Chondrocyte (in vitro differentiated cells): ENCODE measurements at places on chromosomes 12 and 14. TPM values are rescaled to one million over a fixed set of nuclear protein-coding genes. Genes with fewer than 3 reads are reported as not detected.

The HELB gene
- total RNA-seq = 1.5 to 2.9 TPM (median 2.3 TPM) in 3 replicates

- DNase-seq = no peak
- H3K4me3 ChIP-seq = no peak overlapping the region
- no peak overlapping the region for H3K27ac ChIP-seq
These were observed 43.9 kb upstream of the NUDT4 start for GRCh38 chr12:93333828-93334227.

The PROX2 gene
- not detected in 3 replicates for total RNA-seq

DNA sequence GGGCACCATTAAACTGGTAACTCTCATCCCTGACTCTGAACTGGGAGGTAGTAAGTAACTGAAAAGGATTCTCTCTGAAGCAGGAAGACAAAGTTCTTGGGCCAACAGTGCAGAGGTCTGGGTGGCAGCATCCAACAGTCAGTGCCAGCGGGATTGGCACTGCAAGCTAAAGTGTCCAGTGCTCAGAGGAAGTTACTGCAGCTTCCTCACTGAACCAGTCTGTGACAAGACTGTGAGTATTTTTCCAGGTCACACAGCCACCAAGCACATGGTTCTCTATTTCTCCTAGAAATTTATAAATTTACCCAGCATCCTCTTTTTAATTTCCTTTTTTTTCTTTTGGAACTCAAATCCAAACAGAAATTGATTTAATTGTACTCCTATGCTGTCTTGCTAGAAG, 81.6 kb upstream of the FAR2 start:
- no peaks in the 10 kb centered on the region for H3K27me3 ChIP-seq
- no peaks in the 10 kb centered on the region for H3K36me3 ChIP-seq
- no peak for DNase-seq
- no peak overlapping the region for H3K4me3 ChIP-seq
- no peak overlapping the region for H3K27ac ChIP-seq

GRCh38 chr14:81344481-81345160, 55.5 kb downstream of the STON2 start:
- no peak overlapping the region for H3K4me3 ChIP-seq
- no peaks in the 10 kb centered on the region for H3K4me1 ChIP-seq
- no peaks in the 10 kb centered on the region for H3K27me3 ChIP-seq
- H3K36me3 ChIP-seq = no peaks in the 10 kb centered on the region
- DNase-seq = no peak

The MANSC1 gene
- 9.3 to 14.3 TPM (median 12.0 TPM) in 3 replicates for total RNA-seq

GRCh38 chr14:105093431-105094192, 28.4 kb upstream of the GPR132 start:
- DNase-seq = peak; percentile 92
- peaks cover 42% of the 10 kb centered on the region for H3K4me1 ChIP-seq
- H3K4me3 ChIP-seq = peak overlapping the region; percentile 74
- no peaks in the 10 kb centered on the region for H3K27me3 ChIP-seq
- H3K36me3 ChIP-seq = peaks cover 2% of the 10 kb centered on the region

DNA sequence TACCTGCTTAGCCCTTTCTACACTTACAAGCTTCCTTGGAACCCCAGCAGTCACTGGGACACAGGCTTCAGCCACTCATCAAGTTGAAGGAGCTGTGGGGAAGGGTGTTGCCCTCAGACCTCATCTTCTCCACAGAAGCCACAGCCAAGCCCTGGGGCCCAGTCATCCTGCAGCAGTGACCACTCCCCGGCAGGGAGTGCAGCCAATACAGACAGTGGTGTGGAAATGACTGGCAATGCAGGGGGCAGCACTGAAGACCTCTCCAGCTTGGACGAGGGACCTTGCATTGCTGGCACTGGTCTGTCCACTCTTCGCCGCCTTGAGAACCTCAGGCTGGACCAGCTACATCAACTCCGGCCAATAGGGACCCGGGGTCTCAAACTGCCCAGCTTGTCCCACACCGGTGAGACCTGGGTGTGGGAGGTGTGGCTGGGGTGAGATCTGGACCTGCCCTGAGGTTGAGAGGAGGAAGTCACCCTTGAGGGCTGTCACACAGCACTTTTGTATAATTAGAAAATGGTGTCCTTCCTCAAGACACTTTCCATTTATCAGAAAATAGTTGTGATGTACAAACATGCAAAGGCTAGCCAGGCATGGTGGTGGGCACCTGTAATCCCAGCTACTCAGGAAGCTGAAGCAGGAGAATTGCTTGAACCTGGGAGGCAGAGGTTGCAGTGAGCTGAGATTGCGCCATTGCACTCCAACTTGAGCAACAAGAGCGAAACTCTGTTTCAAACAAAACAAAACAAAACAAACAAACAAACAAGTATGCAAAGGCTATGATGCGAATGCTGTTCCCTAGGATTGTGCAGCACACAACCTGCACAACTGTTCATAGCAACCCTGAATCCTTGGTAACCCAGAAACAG, 9.9 kb downstream of the GLI1 start:
- no peaks in the 10 kb centered on the region for H3K4me1 ChIP-seq
- peaks cover 18% of the 10 kb centered on the region for H3K27me3 ChIP-seq
- DNase-seq = peak; percentile 68
- peaks cover 3% of the 10 kb centered on the region for H3K36me3 ChIP-seq
- H3K4me3 ChIP-seq = no peak overlapping the region

GRCh38 chr12:56304872-56305590, 4.9 kb upstream of the CS start:
- H3K4me3 ChIP-seq = no peak overlapping the region
- H3K27ac ChIP-seq = no peak overlapping the region
- H3K36me3 ChIP-seq = peaks cover 6% of the 10 kb centered on the region
- no peaks in the 10 kb centered on the region for H3K27me3 ChIP-seq

- H3K27me3 ChIP-seq = peaks cover 18% of the 10 kb centered on the region
- H3K4me3 ChIP-seq = no peak overlapping the region
- no peak overlapping the region for H3K27ac ChIP-seq
- no peak for DNase-seq
These were observed 19.3 kb downstream of the NTF3 start for GRCh38 chr12:5451251-5451650.

- H3K4me1 ChIP-seq = peaks cover 41% of the 10 kb centered on the region
These were observed 660 bp upstream of the MCRS1 start for GRCh38 chr12:49568442-49569162.

- H3K4me1 ChIP-seq = no peaks in the 10 kb centered on the region
- DNase-seq = no peak
- H3K27me3 ChIP-seq = no peaks in the 10 kb centered on the region
- no peak overlapping the region for H3K4me3 ChIP-seq
- H3K27ac ChIP-seq = no peak overlapping the region
- no peaks in the 10 kb centered on the region for H3K36me3 ChIP-seq
These were observed 498.3 kb downstream of the KCNH5 start for GRCh38 chr14:62546862-62547474.

GRCh38 chr12:66803930-66804329, 125.1 kb upstream of the GRIP1 start:
- no peak overlapping the region for H3K27ac ChIP-seq
- peaks cover 15% of the 10 kb centered on the region for H3K27me3 ChIP-seq
- H3K4me3 ChIP-seq = peak overlapping the region; percentile 55
- H3K4me1 ChIP-seq = peaks cover 7% of the 10 kb centered on the region
- no peak for DNase-seq
- H3K36me3 ChIP-seq = no peaks in the 10 kb centered on the region

The FOXA1 gene
- total RNA-seq = not detected in 3 replicates

DNA sequence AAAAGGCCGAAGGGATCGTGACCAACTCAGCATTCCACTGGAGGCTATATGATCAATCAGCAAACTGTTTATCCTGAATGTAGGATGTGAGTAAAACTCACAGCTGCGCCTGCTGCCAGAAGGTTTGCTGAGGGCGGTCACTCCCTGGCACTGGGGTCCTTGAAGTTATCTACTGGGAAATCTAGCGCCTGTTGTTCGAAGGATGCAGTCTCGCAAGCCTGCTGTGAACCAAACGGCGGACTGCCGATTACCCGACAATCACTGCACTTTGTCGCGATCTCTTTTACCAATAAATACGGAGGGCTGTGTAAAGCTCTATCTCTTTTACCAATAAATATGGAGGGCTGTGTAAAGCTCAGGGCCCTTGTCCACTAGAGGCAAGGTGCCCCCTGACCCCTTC, 12.9 kb downstream of the DDX51 start:
- no peak for DNase-seq
- peaks cover 37% of the 10 kb centered on the region for H3K36me3 ChIP-seq
- H3K4me1 ChIP-seq = no peaks in the 10 kb centered on the region
- H3K27ac ChIP-seq = no peak overlapping the region
- no peaks in the 10 kb centered on the region for H3K27me3 ChIP-seq

- H3K4me3 ChIP-seq = no peak overlapping the region
- H3K27me3 ChIP-seq = peaks cover 64% of the 10 kb centered on the region
- no peak overlapping the region for H3K27ac ChIP-seq
- DNase-seq = no peak
These were observed 9.7 kb downstream of the KRT76 start for GRCh38 chr12:52767427-52767826.

DNA sequence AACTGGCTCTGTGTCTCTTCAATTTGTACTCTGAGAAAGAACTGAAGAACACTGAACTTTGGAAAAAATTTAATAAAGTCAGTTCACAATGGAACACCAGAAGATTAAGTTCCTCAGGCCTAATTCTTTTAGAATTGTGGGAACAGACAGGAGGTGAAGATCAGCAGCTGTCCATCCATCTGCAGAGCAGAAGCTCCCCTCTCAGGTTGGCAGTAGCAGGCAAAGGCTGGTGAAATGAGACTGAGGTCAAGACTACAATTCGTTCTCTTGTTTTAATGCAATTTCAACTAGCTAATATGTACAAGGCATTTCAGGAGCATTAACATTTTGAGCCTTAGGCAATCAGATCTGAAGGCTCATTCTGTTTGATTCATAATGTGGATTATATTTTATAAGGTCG, 10.3 kb upstream of the TRHDE start:
- H3K4me3 ChIP-seq = no peak overlapping the region
- no peak for DNase-seq
- peaks cover 19% of the 10 kb centered on the region for H3K27me3 ChIP-seq
- no peak overlapping the region for H3K27ac ChIP-seq
- no peaks in the 10 kb centered on the region for H3K4me1 ChIP-seq

GRCh38 chr12:45363903-45364302, 148.0 kb downstream of the ANO6 start:
- no peak overlapping the region for H3K4me3 ChIP-seq
- H3K4me1 ChIP-seq = peaks cover 11% of the 10 kb centered on the region
- no peak for DNase-seq
- peaks cover 34% of the 10 kb centered on the region for H3K36me3 ChIP-seq
